ENCODE measurements at places on chromosomes 3 and 15.

DNA sequence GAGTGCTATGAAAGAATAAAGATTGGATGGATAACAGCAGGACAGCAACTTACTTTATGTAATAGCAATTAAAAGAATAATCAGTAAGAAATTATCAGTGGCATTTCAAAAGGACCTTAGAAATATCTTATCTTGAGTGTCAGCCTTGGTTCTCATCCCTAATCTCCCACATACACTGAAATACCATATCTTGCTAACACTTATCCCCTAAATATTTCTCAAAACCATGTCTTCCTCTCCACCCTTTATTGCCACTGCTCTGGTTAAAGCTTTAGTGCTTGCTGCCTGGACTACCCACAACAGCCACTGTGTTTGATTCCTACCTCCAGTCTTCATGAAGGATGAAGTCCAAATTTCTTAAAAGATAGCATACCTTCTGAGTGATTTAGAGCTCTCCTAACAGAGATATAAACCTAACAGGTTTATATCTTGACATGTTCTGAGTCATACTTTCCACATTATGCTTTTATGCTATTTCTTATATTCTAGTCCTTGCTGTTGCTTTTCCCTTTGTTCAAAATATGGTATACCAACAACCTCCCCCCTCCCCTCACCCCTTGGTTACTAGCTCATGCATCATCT is 202.8 kb downstream of the RSRC1 start:
- no peaks in the 10 kb centered on the region for H3K27me3 ChIP-seq
- DNase-seq = no peak
- no peaks in the 10 kb centered on the region for H3K36me3 ChIP-seq
- H3K4me3 ChIP-seq = no peak overlapping the region
- H3K27ac ChIP-seq = no peak overlapping the region

- H3K27me3 ChIP-seq = no peaks in the 10 kb centered on the region
- H3K4me1 ChIP-seq = no peaks in the 10 kb centered on the region
- H3K27ac ChIP-seq = no peak overlapping the region
- DNase-seq = no peak
- no peaks in the 10 kb centered on the region for H3K36me3 ChIP-seq
Observed at GRCh38 chr3:50430950-50431435, 71.7 kb upstream of the TMEM115 start.

DNA sequence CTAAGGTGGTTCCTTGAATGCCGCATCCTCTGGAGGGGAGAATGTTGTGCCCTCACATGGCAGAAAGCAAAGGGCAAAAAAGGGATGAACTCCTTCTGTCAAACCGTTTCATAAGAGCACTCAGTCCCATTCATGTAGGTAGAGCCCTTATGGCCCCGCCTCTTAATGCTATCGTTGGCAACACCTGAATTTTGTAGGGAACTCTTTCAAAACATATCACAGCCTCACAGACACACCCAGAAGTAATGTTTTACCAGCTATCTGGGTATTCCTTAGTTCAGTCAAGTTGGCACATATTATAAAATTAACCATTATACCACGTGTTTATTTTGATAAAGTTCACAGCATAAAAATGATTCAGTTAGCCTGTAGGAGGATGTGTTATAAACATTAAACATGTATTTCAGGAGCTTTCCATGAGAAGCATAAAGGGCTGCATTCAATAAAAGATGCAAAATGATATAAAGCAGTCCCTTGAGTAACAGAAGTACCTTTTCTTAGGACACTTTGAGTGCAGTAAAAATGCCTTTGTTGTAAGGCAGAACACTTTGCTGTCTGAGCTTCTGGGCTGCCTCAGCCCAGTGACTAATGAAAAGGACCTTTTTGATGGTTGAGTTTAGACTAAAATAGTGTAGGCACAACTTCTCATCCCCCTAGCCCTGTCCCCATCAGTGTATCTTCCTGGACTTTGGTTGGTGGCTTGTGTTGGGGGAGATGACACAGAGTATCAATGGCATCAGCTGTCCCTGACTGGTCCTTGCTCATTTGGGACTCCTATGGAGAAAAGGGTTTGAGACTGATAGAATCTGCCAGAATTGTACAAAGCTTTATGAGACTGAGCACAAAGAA is 263.5 kb upstream of the TPRG1 start:
- no peak overlapping the region for H3K27ac ChIP-seq
- H3K4me3 ChIP-seq = no peak overlapping the region
- no peak for DNase-seq

- no peaks in the 10 kb centered on the region for H3K4me1 ChIP-seq
- H3K27me3 ChIP-seq = no peaks in the 10 kb centered on the region
- H3K36me3 ChIP-seq = no peaks in the 10 kb centered on the region
Observed at GRCh38 chr3:24067483-24067882, 122.4 kb downstream of the NR1D2 start.

DNA sequence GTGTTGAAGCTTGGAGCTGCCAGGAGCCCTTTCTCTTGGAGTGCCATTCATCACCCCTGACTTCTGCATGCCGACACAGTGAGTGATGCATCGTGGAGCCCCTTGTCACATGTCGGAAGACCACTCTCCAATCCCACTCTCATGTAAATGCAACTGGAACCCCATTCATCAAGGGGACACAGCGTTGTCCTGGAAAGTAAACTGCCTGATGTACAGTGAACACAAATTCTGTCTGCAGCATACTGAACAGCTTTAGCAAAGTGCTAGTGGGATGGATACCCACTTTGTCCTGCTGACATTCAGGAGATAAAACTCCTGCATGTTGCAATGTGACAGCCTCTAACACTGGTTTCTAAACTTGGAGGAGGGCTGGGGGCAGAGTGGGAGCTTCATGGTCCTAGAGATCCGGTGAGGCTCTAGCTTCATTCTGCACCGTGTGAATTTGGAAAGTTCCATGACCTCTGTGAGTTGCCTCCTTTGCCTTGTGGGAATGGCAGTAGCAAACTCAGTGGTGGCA is 194.8 kb downstream of the CLSTN2 start:
- no peak overlapping the region for H3K27ac ChIP-seq
- no peaks in the 10 kb centered on the region for H3K36me3 ChIP-seq
- H3K4me1 ChIP-seq = no peaks in the 10 kb centered on the region
- H3K4me3 ChIP-seq = no peak overlapping the region

DNA sequence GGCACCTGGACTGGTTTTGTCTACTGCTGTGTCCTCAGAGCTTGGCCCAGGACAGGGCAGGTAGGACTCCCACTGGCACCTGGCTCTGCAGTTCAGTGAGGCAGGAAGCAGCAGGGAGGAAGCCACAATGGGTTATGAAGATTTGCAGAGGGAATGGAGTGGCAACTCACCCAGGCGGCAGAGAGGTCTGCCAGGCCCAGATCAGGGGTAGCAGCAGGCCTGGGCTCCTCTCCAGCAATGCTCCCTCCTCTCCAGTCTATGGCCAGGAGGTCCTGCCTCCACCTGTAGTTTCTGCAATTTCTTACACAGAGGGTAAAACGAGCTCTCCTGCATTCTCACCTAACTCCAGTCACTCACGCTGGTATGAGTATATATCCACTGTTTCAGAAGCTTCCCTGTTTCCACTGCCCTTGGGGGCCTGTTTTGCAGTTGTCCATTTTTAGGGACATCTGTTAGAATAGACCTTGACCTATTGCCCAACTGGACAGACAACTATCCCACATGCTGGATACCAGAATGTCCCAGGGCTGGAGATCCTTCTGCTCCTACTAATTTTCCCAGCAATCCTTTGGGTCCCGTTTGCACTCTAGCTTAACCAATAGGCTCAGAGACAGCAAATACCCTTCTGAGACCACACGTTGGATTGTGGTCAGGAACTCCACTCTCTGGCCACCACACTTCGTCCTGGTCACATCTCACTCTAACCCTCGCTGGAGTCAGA is 35.2 kb downstream of the HMCES start:
- DNase-seq = no peak
- peak overlapping the region; percentile 88 for H3K27ac ChIP-seq
- peaks cover 25% of the 10 kb centered on the region for H3K4me1 ChIP-seq
- H3K27me3 ChIP-seq = no peaks in the 10 kb centered on the region
- no peaks in the 10 kb centered on the region for H3K36me3 ChIP-seq
- H3K4me3 ChIP-seq = peak overlapping the region; percentile 73

- no peak overlapping the region for H3K4me3 ChIP-seq
- H3K27me3 ChIP-seq = no peaks in the 10 kb centered on the region
- H3K4me1 ChIP-seq = peaks cover 5% of the 10 kb centered on the region
- H3K27ac ChIP-seq = no peak overlapping the region
Observed at GRCh38 chr3:33543601-33544000, 103.4 kb upstream of the UBP1 start.

DNA sequence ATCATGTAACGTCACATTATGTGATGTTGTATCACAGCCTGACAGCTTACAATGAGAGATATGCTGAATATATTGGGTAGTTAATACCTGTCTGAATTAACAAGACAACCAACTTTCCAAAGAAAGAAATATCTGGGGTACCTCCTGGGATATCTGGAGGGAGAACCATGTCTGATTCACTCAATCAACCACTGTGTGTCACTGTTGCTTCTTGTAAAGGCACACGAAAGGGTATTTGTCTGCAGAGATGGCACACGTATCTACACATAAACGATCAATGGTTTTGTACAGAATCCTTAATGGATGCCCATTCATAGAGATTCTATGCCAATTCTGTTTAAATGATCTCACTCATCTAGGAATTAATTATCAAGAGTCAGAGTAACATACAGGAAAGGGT is 252.1 kb upstream of the TMCO5A start:
- no peak for DNase-seq
- no peak overlapping the region for H3K4me3 ChIP-seq
- H3K4me1 ChIP-seq = no peaks in the 10 kb centered on the region
- no peak overlapping the region for H3K27ac ChIP-seq
- no peaks in the 10 kb centered on the region for H3K36me3 ChIP-seq

DNA sequence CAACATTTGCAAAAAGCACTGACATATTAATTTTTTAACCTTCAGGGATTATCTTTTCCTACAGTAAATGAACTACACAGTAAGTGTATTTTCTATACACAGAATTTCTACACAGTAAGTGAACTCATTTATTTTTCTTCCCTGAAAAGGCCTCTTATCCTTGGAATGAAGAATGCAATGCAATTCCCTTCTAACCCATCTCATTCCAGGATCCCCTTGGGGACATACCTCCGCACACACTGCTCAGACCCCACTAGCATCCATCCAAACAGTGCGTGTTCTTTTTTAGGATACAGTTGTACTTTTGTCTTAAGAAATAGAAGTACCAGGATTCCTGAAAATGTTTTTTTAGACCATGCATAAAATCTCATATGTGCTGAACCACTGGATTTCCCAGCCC is 152.8 kb downstream of the UACA start:
- H3K27me3 ChIP-seq = no peaks in the 10 kb centered on the region
- H3K4me3 ChIP-seq = no peak overlapping the region
- DNase-seq = no peak
- peaks cover 8% of the 10 kb centered on the region for H3K4me1 ChIP-seq

GRCh38 chr3:143928541-143929255 is 42.9 kb upstream of the DIPK2A start:
- H3K27ac ChIP-seq = no peak overlapping the region
- no peaks in the 10 kb centered on the region for H3K4me1 ChIP-seq

DNA sequence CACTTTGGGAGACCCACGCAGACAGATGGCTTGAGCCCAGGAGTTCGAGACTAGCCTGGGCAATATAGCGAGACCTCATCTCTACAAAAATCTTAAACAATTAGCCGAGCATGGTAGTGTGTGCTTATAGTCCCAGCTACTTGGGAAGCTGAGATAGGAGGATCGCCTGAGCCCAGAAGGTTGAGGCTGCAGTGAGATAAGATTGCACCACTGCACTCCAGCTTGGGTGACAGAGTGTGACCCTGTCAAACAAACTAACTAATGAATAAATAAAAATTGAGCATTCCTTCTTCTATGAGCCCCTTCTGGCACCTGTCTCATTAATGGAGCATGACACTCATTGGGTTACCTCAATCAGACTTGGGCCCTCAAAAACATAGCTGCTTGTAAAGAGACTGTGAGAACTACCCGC is 7.5 kb downstream of the ZDHHC3 start:
- no peaks in the 10 kb centered on the region for H3K27me3 ChIP-seq
- H3K27ac ChIP-seq = no peak overlapping the region
- no peak overlapping the region for H3K4me3 ChIP-seq
- no peaks in the 10 kb centered on the region for H3K36me3 ChIP-seq
- peaks cover 17% of the 10 kb centered on the region for H3K4me1 ChIP-seq
- DNase-seq = no peak

DNA sequence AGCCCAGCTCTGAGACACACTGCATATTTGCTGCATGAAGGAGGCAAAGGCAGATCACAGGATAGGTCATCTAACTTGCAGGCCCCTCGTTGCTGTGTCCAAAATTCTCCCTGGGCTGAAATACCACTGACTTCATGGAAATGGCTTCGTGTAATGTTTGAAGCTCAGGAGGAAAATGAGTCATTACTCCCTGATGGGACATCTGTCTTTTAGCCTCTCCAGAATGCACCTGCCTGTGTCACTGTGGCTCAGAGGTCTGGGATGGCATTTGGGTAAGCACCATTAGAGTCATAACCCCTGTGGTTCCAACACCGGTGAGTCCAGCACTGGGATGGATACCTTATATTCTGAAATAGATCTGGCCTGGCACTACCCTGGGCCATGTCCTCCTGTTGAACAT is 51.5 kb downstream of the IL12A start:
- H3K4me3 ChIP-seq = no peak overlapping the region
- H3K36me3 ChIP-seq = no peaks in the 10 kb centered on the region
- peaks cover 8% of the 10 kb centered on the region for H3K4me1 ChIP-seq
- DNase-seq = no peak
- H3K27ac ChIP-seq = no peak overlapping the region

DNA sequence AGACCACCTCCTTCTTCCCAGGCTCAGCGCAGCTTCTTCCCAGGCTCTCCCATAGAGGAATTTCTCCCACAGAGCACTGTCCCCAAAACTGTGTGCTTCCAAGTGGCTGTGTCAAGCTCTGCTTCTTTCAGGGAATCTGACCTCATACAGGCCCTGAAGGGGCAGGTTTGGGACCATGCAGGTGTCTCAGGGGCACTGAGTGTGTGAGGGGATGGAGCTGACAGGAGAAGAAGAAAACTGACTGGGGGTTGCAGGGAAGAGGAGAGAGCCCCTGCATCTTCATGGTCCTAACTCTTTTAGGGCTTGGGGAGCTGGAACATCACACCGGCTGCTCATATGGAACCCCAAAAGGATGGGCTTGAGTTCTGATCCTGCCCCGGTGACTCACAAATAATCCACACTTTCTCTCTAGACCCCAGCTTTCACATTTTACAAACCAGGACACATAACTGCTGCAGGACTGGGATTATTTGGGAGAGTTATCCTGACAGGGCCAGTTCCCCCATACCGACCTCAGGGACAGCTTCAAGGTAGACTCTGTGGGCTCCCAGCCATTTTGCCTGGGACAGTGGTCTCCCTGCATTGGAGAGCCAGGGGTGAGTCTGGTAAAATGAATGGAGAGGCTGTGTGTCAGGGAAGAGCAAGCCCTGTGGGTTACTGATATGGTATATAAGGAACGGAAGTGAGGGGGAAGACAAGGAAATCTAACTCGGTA is 316.1 kb downstream of the TLE3 start:
- DNase-seq = peak; percentile 68
- H3K27ac ChIP-seq = no peak overlapping the region
- H3K4me1 ChIP-seq = peaks cover 5% of the 10 kb centered on the region
- no peaks in the 10 kb centered on the region for H3K27me3 ChIP-seq

Measured in esophagus muscularis mucosa (tissue), 4 donors.